ENCODE measurements at places on chromosomes 11 and 22.

DNA sequence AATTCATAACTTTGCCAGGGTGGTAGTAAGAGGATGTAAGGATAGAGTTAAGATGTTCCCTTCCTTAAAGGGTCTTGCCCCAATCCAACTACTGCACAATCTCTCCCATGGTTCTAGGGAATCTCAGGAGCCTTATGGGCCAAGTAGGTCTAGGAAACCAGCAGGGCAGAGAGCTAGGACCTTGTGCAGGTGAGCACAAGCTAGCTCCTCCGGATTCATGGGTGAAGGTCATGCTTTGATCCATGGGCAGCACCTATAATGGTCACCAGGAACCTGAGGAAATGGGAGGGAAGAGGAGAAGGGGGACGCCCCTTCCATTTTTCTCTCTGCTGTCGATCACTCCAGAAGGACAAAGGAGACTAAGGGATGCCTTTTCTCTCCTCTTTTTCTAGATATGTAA is 16.8 kb downstream of the KCNJ11 start:
- DNase-seq = no peak

DNA sequence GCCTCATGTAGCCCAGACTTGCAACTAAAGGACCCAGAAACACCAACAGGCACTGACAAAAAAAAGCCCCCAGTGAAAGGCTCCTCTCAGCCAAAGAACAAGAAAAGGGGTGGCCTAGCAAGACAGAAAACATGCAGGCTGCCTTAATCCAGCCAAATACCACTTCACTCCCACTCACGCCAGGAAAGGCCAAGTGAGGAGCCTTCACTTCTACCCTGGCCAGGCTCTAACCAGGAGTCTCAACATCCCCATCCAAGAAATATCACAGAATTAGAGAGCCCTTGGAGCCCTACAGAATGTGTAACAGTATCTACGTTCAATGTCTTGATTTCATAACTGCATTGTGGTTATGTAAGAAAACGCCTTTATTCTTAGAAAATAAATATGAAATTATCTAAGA is 149.0 kb downstream of the APOL5 start:
- DNase-seq = no peak

- DNase-seq = no peak
These were observed 81.0 kb downstream of the ETS1 start for GRCh38 chr11:128506356-128506755.

DNA sequence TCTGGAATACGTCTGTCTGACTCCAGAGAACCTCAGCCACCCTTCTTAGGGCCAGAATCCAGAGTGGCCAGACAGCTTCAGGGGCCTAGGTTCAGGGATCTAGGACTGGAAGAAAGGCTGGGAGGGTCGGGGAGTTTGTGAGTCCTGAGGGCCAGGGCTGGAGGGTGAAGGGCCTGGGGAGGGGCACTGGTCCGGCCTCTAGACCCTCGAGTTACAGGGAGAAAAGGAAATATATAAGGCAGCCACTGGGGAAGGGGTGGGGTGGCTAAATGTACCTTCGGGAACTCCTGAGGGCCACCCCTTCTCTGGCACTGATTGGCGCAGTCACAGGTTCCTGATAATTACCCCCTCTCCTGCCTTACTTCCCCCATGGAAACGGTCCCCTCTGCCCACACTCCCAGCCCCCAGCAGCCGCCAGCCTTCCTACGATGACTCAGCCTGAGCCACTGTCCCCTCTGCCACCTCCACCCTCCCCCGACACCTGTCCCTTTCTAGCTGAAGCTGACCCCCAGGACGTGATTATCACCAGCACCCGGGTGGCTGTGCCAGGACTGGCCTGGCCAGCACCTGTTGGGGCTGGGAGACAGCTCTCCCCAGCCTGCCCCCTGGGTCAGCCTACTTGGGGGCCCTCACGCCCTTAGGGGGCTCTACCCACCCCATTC is 26.4 kb downstream of the MB start:
- DNase-seq = no peak

- DNase-seq = no peak
These were observed 61.6 kb downstream of the OR10A6 start for GRCh38 chr11:7869467-7869866.

- DNase-seq = no peak
These were observed 2.6 kb downstream of the ZNRF3 start for GRCh38 chr22:28885939-28886338.

DNA sequence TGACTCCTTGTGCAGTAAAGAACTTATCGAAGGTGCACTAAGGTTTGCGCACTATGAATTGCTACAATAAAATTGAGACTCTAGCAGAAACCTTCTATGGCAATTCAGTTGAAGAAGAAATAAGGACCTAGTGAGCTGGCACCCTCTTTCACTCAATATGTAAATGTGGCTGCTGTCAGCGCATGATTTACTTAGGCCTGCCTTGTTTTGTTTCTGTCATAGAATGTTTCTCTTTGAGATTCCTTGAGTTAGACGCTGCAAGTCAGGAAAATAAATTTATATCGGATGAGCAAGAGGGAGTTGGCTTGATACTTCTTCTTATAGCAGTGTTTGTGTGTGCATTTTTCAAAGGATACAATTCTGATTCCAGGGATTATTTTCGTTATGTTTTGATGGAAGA is 322.1 kb downstream of the BLID start:
- no peak for DNase-seq

- no peak for DNase-seq
These were observed 19.9 kb downstream of the CTNND1 start for GRCh38 chr11:57781529-57781943.

DNA sequence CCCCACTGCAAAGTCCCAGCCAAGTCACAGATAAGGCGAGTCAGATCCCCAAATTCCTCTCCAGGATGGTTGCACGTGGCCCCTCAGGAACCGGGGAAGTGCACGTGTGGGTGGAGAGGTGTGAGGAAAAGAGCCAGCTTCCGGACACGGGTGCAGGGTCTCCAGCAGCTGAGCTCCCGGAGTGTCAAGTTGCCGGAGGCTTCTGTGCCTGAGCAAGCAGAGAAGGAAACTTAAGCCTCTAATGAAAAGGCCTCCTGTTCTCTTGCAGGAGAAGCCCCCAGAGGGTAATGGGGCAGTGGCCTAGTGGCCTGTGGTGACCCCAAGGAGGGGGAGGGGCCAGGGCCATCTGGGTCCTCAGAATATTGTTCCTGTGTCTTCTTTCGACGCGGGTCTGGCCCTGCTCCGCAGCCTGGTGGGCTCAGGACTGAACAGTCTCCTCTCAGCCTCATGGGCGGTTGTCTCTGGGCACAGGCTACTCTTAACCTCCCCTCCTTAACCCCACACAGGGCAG is 147.9 kb downstream of the FEZ1 start:
- no peak for DNase-seq

GRCh38 chr11:65780770-65781151 is at the start of gene AP5B1:
Gene AP5B1 (minus strand): TSS chr11:65780976. CDS start chr11:65780591, 385 bp downstream.
- DNase-seq = peak; percentile 61

DNA sequence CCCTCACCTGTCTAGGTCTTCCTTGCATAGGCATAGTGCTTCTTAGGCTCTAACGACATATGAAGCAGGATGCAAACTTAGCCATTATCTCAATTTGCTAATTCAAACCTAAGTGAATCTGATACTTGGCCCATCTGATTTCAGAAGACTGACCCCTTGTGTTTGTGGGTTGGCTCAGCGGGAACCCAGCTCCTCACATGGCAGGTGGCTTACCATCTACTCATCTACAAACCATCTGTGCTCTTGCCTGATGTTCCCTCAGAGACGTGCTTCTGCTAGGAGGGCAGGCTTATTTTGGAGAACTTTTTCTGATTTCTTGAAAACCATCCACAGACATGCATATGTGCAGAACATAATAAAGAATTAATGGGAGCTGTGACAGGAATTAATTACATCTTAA is 15.2 kb downstream of the ELMOD1 start:
- no peak for DNase-seq

DNA sequence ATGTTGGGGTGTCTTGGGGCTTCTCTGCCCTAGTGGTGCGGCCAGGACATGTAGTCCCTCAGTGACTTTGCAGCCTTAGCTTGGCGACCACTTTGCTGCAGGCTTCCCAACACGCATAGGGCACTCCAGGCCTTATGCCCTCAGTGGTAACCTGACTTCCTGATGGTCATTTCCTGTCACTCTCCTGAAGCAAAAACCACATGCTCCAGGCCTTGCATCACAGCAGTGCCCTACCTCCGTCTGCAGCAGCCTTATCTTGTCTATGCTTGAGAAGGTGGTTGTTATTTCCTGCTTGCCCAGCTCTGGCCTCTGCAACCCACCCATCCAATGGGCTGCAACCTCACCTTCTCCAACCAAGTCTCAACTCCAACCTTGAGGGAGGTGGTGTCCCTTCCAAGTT is 33.4 kb upstream of the PISD start:
- DNase-seq = no peak

DNA sequence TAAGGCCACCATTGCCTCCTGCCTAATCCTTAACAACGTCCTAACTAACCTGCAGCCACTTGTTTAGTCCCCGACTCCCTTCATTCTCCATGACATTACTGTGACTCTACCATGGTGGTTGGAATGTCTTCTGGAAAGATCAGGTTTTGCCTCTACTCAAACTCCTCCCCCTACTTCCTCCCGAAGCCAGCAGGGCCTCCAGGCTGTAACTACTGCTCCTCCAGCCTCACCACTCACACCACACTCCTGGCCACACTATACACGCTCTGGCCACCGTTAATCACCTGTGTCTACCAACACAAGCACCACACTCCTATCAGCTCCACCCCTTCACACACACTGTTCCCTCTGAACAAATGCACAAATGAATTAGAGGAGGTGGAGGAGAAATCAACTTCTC is 69.2 kb downstream of the PACSIN2 start:
- no peak for DNase-seq

- DNase-seq = no peak
These were observed 9.3 kb downstream of the CD44 start for GRCh38 chr11:35148163-35148837.

GRCh38 chr11:44033411-44033850 is 14.3 kb upstream of the ACCSL start:
- DNase-seq = peak; percentile 72

- peak; percentile 65 for DNase-seq
These were observed 52.8 kb upstream of the TENM4 start for GRCh38 chr11:79493555-79494171.

DNA sequence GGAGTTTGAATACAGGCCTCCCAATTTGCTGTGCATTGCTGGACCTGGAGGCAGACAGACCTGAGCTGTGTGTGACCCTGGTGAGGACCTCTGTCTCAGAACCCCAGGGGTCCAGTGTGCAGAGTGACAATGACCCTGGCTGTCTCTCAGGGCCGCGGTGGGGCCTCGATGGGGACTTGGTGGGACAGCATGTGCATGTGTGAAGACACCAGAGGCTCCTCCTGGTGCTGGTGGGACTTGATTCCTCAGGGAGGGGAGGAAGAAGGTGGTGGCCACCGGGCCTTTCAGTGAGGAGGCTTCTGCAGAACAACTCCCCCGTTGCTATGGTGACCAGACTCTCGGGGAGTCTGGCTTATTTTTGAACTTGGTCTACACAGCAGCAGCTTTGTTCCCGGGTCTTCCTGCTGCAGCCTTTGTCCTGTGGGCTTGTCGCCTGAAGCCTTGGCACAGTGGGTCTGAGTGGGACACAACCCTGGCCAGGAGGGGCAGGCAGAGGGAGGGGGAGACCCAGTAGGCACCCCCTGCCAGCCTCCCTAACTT is 35.3 kb downstream of the MCM5 start:
- no peak for DNase-seq

DNA sequence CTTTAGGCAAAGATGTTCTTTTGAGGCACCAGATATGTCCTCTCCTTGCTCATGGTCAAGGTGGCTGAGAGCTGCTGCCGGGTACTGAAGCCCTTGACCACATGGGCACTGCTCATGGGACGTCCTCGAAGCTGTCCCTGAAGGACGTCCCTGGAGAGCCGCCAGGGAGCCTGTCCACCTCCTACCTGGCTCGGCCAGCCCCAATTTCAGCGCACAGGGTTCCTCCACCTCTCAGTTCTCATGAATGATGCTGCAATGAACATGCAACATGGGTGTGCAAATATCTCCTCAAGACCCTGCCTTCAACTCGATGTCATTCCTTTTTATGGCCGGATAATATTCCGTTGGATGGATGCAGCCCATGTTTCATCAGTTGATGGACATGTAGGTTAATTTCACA is 24.4 kb upstream of the TOLLIP start:
- no peak for DNase-seq

DNA sequence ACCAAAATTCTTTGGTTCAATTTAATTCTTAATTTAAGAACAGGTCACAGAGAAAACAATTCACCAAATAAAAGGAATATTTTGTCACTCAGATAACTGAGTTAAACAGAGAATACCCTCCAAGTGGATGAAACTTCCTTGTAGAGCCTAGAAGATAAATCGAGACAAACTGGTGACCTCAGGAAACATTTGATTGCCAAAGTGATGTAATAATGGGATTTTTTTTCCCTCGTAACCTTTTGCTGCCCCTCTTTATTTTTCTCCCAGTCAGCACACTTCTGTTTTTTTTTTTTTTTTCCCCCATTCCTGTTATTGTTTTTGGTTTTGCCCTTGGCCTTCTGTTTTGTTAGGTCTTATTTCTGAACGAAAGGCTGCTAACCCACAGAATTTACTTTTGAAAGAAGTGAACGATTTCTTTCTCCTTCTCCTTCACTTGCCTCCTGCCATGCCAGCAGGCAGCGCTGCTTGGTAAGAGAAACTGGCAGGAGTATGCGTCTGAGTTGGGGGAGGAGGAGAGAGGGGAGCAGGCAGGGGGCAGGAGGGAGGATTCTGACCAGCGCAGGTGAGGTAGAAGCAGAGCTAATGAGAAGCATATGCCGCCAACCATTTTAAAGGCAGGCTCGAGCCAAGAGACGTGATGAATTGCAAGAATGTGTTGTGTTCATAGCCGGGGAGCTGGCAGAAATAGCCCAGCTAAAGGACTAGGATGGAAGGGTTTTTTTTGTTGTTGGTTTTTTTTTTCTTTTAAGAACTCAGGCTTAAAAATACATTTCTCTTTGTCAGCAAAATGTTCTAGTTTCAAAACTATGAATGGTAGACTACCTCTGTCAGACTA is 121.9 kb upstream of the MTMR2 start:
- DNase-seq = no peak

GRCh38 chr11:69804769-69805508 is 14.3 kb downstream of the FGF3 start:
- no peak for DNase-seq

DNA sequence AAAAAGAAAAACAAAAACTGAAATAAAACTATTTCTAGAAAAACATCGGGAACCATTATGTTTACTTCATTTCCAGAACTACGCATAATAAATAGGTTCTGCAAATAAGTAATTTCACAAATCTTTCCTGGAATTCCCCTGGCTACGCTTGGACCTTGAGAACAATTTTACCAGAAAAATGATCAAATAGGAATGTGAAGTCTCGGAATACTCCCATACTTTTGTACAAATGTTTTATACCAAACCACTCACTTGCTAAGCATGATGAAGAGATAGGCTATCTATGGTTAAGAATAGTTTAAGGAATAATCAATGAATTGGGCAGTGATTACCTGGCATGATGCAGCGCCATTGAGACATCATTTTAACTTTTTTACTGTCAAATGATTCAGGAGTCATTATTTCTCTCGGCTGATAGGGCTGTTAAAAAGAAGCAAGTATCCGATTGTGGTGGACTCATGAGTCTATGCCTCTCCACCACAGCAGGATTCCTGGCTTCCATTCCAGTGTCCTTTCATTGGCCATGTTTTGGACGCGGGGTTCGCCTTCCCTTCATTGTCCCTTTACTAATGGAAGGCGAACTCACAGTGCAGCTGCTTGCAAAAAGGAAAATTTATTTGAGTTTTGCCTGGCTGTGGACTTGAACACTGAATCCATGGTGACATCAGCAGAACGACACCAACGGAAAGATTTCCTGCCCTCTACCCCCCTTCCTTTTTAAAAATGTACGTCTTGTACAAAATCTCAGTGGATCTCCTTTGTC is 39.9 kb upstream of the BLID start:
- peak; percentile 31 for DNase-seq
